Heart right ventricle (tissue), 16 donors: ENCODE measurements at places on chromosomes 13 and 19.

GRCh38 chr13:53131361-53131760, 102.7 kb downstream of the OLFM4 start:
- DNase-seq, result no peak

GRCh38 chr13:84630476-84630875, 748.2 kb upstream of the SLITRK1 start:
- DNase-seq, result no peak

GRCh38 chr19:15138427-15138826, 31.2 kb downstream of the SYDE1 start:
- DNase-seq, result no peak

- no peak for DNase-seq
Measured at GRCh38 chr13:46994492-46994891, 97.6 kb upstream of the HTR2A start.
